ENCODE measurements at places on chromosomes 3 and 15.

GRCh38 chr3:71191031-71191482 is 392.5 kb downstream of the FOXP1 start:
- no peak for DNase-seq

DNA sequence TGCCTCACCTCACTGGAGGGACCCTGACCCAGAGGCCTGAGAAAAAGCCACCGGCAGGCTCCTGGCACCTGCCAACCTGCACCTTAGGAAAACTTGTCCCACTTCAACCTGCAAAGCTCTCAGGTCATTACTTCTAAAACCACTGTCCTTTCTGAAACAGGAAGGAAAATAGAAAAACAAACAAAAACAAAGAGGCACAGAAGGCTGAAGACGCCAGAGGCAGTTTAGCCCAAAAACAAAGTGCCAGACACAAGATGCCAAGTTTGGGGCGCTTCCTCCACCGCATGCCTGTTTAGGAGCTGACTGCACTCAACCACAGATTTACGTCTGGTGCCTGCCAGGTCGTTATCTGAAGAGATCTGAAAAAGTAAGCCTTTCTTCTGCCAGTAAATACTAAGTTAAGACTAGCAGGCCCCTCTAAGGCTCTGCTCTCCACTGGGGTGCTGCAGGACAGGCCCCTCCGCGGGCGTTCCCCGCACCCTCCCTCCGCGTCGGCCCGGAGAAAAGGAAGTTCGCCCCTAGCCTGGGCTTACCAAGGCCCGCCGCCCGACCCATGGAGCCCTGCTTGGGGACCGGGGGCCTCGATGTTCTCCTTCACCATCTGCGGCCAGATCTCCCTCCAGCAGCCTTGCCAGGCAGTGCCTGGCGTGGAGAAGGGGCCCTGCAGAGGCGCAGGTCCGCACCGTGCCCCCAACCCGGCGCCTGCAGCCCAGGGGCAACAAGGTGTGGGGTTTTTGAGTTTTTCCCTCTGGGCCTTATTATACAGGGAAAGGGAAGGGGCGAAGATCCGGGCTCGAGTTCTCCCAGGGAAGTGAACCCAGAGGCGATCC is 1.3 kb downstream of the GOLGA8A start:
- no peak for DNase-seq

- DNase-seq: no peak
Observed at GRCh38 chr3:105448338-105448982, 81.8 kb downstream of the ALCAM start.

- DNase-seq: no peak
Observed at GRCh38 chr3:65497236-65497635, 541.5 kb downstream of the MAGI1 start.
